ENCODE measurements at places on chromosomes 2 and 18. TPM values are rescaled to one million over a fixed set of nuclear protein-coding genes. Genes with fewer than 3 reads are reported as not detected.
A peak's percentile ranks its signal among the peaks of the same experiment; 100 is the strongest.

- no peaks in the 10 kb centered on the region for H3K36me3 ChIP-seq
- H3K4me3 ChIP-seq = no peak overlapping the region
- no peaks in the 10 kb centered on the region for H3K4me1 ChIP-seq
- no peak for DNase-seq
Measured at GRCh38 chr2:226380679-226381078, 418.9 kb downstream of the IRS1 start.

DNA sequence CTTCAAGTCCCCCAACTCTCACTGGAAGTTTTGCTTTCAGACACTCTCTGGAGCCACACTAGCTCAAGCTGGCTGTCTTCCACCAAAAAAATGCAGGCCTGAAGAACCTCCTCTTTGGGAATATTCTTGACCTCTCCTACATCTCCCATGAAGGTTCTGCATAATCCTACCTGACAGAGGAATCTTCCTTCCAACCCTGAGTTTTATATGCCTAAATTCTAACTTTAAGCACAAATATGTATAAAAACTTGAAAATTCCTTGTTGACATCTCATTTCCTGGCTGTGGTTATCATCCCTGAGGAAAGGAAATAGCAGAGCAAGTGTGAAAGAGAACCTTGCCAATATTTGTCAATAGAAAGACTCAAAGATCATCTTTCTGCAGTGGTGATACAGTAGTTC lies 249.0 kb downstream of the LPIN1 start:
- no peak overlapping the region for H3K27ac ChIP-seq
- no peak overlapping the region for H3K4me3 ChIP-seq
- DNase-seq = no peak
- peaks cover 30% of the 10 kb centered on the region for H3K27me3 ChIP-seq

GRCh38 chr2:176104316-176105077 lies 2.6 kb upstream of the HOXD11 start:
- peaks cover 5% of the 10 kb centered on the region for H3K36me3 ChIP-seq
- no peak overlapping the region for H3K27ac ChIP-seq
- peaks cover 39% of the 10 kb centered on the region for H3K4me1 ChIP-seq
- peaks cover 76% of the 10 kb centered on the region for H3K27me3 ChIP-seq
- DNase-seq = no peak
- peak overlapping the region; percentile 75 for H3K4me3 ChIP-seq

- DNase-seq = peak; percentile 22
Measured at GRCh38 chr2:216084547-216084946, 2.8 kb downstream of the TMEM169 start.

DNA sequence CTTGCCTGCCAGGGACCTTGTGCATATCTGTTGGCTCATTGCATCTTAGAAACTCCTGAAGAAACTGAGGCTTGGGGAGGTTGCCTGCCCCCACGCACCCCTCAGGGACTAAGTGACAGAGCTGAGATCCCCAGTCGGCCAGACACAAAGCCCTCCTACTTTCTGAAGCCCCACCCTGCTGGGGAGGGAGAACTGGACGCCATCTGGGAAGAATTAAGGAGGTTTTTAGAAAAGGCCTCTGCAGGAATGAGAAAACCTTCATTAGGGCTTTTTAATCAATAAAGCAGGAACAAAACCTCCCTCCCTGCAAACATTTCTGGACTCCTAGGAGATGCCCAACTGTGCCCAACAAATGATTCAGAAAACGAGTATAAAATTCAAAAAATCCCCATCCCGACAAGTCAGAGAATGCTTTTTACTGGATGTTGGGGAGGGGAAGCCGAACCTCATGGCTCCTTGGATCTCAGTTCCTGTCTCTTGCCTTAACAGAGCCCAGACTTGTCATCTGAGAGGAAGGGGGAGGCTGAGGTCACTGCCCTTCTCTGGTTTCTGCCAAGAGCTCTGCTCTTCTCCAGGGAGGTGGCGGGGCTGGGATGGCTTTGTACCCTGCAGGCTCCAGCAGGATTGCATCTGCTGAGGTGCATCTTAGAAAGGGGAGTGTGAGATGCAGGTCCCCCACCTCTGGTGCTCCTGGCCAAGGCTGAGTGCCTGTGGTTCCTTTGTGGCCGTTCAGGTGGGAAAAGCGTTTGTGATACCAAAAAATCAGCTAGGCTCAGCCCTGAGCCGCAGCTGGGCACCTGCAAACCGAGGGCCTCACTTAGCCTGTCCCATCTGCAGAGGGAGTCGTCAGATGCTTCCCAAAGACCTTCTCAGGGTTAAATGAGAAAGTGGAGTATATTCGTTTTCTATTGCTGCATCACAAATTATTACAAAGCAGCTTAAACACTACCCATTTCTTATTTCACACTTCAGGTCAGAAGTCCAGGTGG lies 142.4 kb downstream of the ZFP36L2 start:
- no peaks in the 10 kb centered on the region for H3K27me3 ChIP-seq
- no peak for DNase-seq
- H3K27ac ChIP-seq = no peak overlapping the region
- no peaks in the 10 kb centered on the region for H3K36me3 ChIP-seq
- H3K4me3 ChIP-seq = no peak overlapping the region

DNA sequence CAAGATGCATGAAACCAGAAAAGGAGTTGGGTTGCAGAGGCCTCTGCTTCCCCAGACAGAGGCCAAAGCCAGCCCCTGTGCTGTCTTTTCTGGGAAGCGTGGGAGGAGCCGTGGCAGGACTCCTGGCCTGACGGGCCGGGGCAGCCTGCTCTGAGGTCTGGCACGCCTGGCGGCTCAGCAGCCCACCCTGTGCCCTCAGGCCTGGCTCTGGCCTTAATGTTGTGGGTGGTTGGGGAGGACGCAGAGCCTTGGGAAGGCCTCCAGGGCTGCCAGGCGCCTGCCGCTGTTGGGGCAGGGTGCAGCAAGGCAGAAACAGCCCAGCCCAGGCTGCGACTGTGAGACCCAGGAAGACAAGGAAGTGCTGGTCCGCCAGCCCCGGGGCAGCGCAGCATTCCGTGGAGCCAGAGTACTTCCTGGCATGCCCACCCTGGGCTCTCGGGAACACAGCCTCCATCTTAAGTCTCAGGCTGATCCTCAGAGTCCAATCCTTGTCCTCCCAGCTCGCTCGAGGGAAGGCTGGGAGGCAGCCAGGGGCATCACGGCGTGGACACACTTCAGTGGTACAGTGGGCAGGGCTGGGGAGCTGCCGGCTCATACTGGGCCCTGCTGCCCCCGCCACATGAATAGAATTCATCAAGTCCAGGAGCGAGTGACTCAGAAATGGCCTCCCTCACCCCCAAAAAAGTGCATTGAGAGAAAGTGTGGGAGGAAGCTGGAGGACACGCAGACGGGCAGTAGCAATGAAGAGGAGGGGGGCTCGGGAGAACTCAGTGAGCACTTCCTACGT lies 72.6 kb downstream of the EMX1 start:
- H3K27me3 ChIP-seq = no peaks in the 10 kb centered on the region
- H3K4me1 ChIP-seq = no peaks in the 10 kb centered on the region
- no peaks in the 10 kb centered on the region for H3K36me3 ChIP-seq
- H3K4me3 ChIP-seq = no peak overlapping the region
- no peak overlapping the region for H3K27ac ChIP-seq

DNA sequence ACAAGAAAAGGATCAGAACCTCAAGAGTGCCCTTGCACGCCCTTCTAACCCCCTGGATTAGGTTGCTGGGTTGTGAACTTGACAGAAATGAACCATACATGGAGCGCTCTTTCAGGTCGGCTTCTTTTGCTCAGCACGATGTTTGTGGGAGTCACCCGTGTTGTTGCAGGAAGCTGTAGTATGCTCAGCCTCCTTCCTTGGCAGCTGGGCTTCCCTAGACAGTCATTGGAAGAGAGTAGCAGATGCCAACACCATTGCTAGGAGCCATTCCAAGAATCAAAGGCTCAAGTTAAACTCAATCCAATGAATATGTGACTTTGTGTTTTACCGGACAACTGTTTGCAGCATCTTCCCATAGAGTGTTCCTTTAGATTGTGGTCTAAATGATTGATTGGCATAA lies 47.0 kb downstream of the RAB12 start:
- H3K36me3 ChIP-seq = no peaks in the 10 kb centered on the region
- DNase-seq = no peak
- peaks cover 29% of the 10 kb centered on the region for H3K27me3 ChIP-seq
- no peak overlapping the region for H3K4me3 ChIP-seq
- no peak overlapping the region for H3K27ac ChIP-seq

DNA sequence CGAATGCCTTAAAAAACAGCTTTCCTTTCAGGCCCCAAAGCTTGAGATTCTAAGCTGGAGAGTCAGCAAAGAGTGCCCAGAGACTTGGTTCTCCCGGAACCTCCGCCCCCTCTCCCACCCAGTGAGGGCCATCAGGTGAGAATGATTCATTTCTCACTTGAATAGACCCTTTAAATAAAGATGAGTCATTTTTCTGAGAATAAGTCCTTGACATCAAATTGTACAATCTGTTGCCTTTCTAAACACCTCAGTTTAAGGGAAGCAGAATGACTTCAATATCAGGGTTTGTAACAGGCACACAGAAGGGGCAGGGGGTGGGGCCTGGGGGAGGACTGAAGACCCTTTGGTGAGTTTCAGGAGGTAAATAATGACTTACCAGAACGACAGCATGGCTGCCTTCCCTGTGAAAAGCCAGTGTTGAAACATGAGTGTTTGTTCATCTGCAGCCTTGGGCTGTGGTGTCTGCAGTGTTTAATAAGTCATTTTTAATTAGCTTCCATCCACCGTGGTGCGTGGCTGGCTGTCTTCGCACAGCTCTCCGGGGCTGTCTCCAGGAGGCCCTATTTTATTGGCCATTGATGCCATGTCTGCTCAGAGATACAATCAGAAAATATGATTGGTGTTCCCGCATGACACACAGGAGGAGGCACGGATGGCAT lies 134.9 kb upstream of the ZNF236 start:
- H3K27ac ChIP-seq = no peak overlapping the region
- H3K4me1 ChIP-seq = peaks cover 26% of the 10 kb centered on the region
- H3K36me3 ChIP-seq = no peaks in the 10 kb centered on the region
- peaks cover 43% of the 10 kb centered on the region for H3K27me3 ChIP-seq
- no peak overlapping the region for H3K4me3 ChIP-seq

GRCh38 chr2:26717362-26717761 lies 24.8 kb downstream of the KCNK3 start:
- no peaks in the 10 kb centered on the region for H3K4me1 ChIP-seq
- DNase-seq = no peak
- no peak overlapping the region for H3K27ac ChIP-seq
- H3K36me3 ChIP-seq = no peaks in the 10 kb centered on the region

DNA sequence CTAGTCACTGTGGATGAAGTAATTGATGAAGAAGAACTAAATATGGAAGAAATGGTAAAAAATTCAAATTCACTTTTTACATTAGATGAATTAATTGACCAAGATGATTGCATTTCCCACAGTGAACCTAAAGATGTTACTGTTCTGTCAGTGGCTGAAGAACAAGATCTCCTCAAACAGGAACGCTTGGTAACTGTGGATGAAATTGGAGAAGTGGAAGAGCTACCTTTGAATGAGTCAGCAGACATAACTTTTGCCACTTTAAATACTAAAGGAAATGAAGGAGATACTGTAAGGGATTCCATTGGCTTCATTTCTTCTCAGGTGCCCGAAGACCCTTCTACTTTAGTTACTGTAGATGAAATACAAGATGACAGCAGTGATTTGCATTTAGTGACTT lies 26.6 kb upstream of the DYSF start:
- DNase-seq = no peak
- H3K27ac ChIP-seq = peak overlapping the region; percentile 82
- H3K4me3 ChIP-seq = no peak overlapping the region
- H3K27me3 ChIP-seq = no peaks in the 10 kb centered on the region

GRCh38 chr2:149715005-149715592 lies 127.5 kb upstream of the MMADHC start:
- no peak overlapping the region for H3K27ac ChIP-seq
- no peaks in the 10 kb centered on the region for H3K36me3 ChIP-seq
- H3K4me1 ChIP-seq = no peaks in the 10 kb centered on the region

- no peak for DNase-seq
- H3K27ac ChIP-seq = no peak overlapping the region
Measured at GRCh38 chr2:42974169-42974720, 181.9 kb upstream of the HAAO start.

DNA sequence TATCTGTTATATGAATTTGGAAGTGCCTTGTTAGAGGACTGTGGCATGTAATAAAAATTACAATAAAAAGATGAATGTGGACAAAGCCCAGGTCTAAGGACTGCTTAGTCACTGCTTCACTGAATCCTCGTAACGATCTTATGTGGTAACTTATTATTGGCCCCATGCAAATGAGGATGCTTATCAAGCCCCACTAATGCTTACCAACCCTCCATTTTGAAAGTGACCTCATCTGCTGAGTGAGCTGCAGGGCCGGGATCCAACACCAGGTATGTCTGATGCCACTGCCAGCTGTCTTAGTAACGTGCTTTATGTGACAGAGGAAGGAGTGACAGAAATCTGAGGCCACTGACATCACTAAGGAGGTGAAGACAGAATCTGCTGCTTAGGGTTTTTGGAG lies 65.3 kb upstream of the CCDC85A start:
- H3K27ac ChIP-seq = no peak overlapping the region
- no peak for DNase-seq
- no peaks in the 10 kb centered on the region for H3K36me3 ChIP-seq
- H3K4me1 ChIP-seq = no peaks in the 10 kb centered on the region

DNA sequence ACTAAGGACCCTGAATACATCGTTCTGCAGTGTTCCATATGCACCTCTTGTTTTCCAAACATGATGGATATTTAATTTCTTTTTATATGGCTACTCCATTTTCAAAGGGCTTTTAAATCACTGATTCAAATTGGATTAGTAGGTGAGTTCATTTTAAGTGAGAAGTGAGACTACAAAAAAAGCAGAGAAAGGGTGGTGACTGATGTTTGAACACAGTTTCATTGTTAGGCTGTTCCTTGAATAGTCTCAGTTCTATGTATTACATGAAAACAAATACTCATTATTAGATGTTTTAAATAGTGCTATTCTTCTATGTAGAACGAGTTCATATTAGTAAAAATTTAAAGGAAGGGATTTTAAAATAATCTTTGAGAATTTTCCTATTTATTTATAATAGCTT lies 72.7 kb upstream of the STON1 start:
- H3K4me3 ChIP-seq = no peak overlapping the region
- no peak overlapping the region for H3K27ac ChIP-seq
- peaks cover 26% of the 10 kb centered on the region for H3K36me3 ChIP-seq
- H3K27me3 ChIP-seq = no peaks in the 10 kb centered on the region

Gene SIX3
- not detected for total RNA-seq

Gene MROH2A
- not detected for total RNA-seq

Gene RAPGEF4
- total RNA-seq = 0.19 TPM

Gene EMX1
- 0.50 TPM for total RNA-seq

Gene PJVK
- total RNA-seq = 6.8 TPM

Gene LINC00305
- not detected for total RNA-seq

Gene WDR35
- 6.4 TPM for total RNA-seq

Gene SMAD2
- total RNA-seq = 310 TPM

Gene CKAP2L
- 45.5 TPM for total RNA-seq

Gene MC5R
- not detected for total RNA-seq

Gene MAB21L4
- total RNA-seq = not detected

Gene FANCL
- total RNA-seq = 8.9 TPM

Gene IHH
- total RNA-seq = 0.14 TPM

Gene LONRF2
- total RNA-seq = 0.10 TPM

All from activated T-cell treated with anti-CD3 and anti-CD28 coated beads, Interleukin-2, amount 50 U/mL, for 72 hours (primary cell).